ENCODE measurements at places on chromosomes 1 and 21. TPM values are rescaled to one million over a fixed set of nuclear protein-coding genes. Genes with fewer than 3 reads are reported as not detected.

The SERPINC1 gene
- total RNA-seq = not detected

The GJC2 gene
- total RNA-seq = 1.7 TPM

DNA sequence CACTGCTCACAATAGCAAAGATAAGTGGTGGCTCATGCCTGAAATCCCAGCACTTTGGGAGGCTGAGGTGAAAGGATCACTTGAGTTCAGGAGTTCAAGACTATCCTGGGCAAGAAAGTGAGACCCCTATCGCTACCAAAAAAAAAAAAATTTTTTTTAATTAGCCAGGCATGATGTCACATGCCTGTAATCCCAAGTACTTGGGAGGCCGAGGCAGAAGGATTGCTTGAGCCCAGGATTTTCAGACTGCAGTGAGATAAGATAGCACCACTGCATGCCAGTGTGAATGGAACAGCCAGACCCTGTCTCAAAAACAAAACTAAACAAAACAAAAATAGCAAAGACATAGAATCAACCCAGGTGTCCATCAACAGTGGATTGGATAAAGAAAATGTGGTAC is 50.6 kb downstream of the HSF2BP start:
- H3K27me3 ChIP-seq = no peaks in the 10 kb centered on the region
- no peaks in the 10 kb centered on the region for H3K36me3 ChIP-seq
- H3K27ac ChIP-seq = no peak overlapping the region
- no peak overlapping the region for H3K4me3 ChIP-seq

GRCh38 chr1:172206256-172206655 is 214.2 kb upstream of the C1orf105 start:
- H3K4me3 ChIP-seq = no peak overlapping the region
- H3K27me3 ChIP-seq = no peaks in the 10 kb centered on the region
- DNase-seq = no peak
- H3K27ac ChIP-seq = no peak overlapping the region
- no peaks in the 10 kb centered on the region for H3K36me3 ChIP-seq

All from heart left ventricle (tissue), 16 donors.